ENCODE measurements at places on chromosomes 5 and 9.
A peak's percentile ranks its signal among the peaks of the same experiment; 100 is the strongest.

DNA sequence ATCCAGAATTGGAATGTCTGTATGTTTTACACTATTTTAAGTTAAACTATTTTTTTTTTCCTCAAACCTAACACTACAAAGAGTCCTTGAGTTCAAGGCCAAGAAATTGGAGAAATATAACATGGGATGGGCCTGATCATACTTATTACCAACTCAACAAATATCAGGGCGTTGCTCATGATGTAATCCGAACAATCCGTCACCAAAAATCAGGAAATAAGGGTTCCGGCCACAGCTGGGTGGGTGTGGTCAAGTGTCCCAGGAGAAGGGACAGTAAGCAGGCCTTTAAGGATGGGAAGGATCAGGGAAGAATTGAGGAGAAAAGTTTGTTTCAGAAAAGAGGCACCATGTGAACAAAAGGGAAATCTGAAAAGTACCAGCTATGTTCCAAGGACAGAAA, 29.8 kb downstream of the MED27 start:
- DNase-seq: no peak

DNA sequence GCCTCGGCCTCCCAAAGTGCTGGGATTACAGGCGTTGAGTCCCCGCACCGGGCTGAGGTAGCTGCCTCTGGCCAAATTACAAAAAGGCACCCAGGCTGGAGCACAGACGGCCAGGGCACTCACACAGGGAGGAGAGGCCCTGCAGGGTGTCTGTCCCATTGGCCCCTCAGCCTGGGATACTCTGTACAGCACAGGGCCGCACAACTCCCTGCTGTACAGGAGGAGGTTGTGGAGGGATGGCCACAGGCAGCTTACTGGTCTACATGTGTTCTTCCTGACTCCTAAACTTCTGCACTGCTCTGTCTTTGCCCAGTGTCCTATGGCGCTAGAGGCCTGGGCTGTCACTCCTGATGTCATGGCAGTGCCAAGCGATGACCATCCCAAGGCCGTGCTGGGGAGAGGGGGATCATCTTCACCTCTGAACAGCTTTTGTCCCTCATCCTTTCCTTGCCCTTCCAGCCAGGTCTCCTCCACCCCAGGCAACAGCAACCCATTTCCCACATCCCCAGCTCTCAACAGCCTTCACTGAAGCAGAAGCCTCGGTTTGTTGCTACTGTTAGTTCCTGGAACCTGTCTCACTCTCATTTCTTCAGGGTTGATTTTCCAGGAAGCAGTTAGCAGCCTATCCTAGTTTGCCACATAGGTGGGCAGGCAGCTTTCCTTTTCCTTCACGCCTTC, 1.8 kb upstream of the CNOT6 start:
- DNase-seq: no peak

DNA sequence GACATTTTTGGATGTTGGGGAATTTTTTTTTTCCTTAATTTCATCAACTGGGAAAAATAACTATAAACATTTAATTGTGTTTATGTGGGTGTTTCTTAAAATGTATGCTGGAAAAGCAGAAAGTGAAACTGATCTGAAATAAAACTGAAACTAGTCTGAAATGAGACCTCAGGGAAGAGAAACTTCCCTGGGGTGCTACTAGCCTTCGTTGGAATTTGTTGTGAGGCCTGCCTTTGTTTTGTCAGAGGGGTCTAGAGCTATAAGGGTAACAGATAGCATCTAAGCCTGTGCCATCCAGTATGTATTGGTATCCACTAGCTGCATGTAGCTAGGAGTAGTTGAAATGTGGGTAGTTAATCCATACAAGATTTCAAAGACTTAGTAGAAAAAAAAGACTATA, 10.4 kb downstream of the ZNF618 start:
- no peak for DNase-seq

GRCh38 chr5:37111426-37112382, 137.5 kb downstream of the CPLANE1 start:
- no peak for DNase-seq

- DNase-seq: no peak
These were observed 114.9 kb downstream of the PDZD2 start for GRCh38 chr5:31753700-31754357.

DNA sequence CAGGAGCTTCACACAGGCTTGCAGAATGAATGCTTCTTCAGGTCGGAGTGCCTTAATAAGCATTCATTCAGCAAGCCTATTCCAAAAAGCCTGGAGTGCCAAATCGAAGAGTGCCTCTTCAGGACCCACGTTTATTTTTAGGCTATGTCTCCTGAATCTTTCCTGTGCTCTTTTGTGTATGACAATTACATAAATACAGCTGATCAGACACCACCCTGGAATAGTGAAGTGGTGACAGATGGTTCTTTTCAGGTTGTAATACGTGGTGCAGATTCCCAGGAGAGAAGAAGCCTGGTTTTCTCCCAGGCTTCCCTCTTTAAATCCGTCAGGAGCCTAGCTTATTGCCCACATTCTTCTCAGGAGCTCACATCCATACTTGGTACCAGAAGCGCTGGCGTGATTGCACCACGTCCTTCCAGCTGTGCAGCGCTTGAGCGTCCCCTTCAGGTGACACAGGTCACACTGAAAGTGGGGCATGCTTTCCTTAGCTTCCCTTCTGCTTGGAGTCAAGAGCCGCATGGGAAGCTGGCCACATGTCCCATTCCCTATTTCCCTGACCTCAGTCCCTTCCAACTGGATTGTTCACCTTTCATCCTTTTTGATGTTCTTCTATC, 123.1 kb downstream of the ADCY2 start:
- DNase-seq: no peak

DNA sequence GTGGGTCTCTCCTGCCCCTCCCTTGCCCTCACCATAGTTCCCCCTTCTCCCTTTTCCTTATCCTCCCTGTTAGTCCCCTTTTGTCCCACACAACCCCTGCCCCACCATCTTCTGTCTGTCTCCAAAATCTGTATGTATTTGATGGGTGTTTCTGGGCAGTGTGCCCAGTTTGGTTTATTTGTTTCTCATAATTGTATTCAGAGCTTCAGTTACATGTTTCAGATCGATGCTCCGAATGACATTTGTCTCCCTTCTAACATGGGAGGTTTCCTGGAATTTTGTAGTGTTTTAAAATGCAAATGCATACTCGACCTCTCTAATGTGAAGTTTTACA, 22.2 kb downstream of the FBXL7 start:
- no peak for DNase-seq

DNA sequence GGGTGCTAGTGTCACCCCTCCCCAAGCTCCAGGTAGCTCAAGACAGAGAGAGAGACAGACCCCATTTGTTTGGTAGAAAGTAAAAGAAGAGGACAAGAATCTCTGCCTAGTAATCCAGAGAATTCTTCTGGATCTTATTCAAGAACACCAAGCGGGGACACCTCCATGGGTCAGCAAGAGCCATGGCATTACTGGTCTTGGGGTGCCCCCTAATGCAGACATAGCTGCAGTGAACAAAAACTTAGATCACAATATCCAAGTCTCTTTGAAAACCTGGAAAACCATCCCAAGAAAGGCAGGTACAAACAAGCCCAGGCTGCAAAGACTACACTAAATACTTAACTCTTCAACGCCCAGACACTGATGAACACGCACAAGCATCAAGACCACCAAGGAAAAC, 29.9 kb upstream of the PDE4D start:
- DNase-seq: peak; percentile 1

DNA sequence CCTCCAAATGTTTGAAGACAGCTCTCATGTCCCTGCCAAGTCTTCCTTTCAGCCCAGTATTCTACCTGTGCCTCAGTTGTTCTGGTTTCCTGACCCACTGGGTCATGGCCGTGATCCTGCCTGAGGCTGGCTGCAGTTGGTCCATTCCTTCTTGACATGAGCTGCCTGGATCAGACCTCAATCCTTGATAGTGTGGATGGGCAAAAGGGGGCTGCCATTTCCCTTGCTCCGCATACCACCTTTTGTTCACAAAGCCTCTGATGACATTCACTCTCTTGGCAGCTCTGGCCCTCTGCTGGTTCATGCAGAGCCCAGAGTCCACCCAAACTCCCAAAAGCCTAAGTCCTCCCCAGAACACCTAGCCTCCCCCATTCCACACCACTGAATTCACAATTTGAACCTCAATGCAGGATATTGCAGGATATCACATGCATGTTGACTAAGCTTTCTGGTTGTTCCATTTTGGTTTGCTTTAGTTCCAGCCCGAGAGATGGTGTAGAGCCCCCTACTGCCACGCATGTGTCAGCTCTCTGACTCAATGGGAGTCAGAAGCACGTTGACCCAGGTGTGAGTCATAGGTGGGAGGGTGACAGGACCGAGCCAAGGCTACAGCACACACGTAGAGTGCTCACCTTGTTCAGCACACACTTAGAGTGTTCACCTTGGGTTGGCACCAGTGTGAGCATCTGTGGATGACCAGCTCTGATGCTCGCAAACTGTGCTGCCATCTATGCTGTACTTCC, 137.2 kb downstream of the MTX3 start:
- DNase-seq: no peak

DNA sequence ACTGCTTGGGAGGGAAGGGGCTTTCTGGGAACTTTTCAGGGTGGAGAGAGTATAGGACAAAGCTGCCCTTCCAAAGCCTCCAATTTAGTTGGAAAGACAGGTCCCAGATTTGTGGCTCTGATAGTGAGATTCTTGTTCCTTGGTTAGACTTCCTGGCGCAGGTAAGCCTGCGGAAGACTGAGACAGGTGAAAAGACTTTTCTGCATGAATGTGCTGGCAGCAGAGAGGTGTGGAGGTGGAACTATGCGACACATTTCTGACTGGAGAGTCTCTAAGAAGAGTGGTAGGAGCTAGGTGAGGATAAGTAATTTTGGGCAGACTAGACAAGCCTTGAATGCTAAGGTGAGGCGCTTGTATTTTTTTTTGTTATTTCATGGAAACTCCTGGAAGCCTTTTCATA, 29.9 kb downstream of the NANS start:
- DNase-seq: no peak

GRCh38 chr5:160330212-160330611, 17.8 kb upstream of the CCNJL start:
- DNase-seq: no peak

GRCh38 chr5:150640311-150641005, at the start of gene SYNPO:
Gene SYNPO (plus strand): TSS chr5:150640660. CDS start chr5:150648276, 7,616 bp downstream.
- DNase-seq: no peak

GRCh38 chr5:32538031-32538547, 47.3 kb upstream of the SUB1 start:
- DNase-seq: no peak

- DNase-seq: no peak
These were observed 2.4 kb downstream of the PPARGC1B start for GRCh38 chr5:149732324-149733128.

DNA sequence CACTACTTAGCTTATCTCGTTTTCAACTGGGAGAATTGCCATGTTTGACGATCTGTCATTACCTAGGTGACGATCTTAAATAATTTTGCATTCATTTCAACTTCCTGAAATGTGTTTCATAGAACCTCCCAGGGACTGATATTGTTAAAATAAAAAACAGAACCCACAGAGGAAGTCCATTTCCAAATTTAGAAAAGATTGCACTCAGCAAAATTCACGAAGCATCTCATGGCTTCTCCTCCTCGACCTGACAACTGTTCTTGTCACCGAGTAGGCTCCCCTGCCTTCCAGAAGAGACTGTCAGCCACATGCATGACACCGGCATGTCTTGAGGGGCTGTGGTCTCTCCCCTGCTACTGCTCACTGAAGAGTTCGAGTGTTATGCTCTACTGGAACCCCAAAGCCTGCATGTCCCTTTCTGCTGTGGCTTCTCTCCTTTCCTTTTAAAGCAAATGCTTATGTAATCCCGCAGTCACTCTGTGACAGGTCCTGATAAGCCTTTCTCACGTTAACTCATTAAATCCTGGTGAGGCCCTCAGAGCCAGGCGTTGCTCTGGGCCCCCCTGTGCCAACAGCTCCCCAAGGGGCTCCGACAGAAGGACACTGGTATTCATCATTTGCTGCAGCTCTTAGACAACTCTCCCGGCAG, 26.8 kb upstream of the ANKRD33B start:
- no peak for DNase-seq

- no peak for DNase-seq
These were observed 245.9 kb downstream of the FSTL4 start for GRCh38 chr5:133366438-133366837.

- no peak for DNase-seq
These were observed 80.8 kb downstream of the PDE6A start for GRCh38 chr5:149863830-149864229.

DNA sequence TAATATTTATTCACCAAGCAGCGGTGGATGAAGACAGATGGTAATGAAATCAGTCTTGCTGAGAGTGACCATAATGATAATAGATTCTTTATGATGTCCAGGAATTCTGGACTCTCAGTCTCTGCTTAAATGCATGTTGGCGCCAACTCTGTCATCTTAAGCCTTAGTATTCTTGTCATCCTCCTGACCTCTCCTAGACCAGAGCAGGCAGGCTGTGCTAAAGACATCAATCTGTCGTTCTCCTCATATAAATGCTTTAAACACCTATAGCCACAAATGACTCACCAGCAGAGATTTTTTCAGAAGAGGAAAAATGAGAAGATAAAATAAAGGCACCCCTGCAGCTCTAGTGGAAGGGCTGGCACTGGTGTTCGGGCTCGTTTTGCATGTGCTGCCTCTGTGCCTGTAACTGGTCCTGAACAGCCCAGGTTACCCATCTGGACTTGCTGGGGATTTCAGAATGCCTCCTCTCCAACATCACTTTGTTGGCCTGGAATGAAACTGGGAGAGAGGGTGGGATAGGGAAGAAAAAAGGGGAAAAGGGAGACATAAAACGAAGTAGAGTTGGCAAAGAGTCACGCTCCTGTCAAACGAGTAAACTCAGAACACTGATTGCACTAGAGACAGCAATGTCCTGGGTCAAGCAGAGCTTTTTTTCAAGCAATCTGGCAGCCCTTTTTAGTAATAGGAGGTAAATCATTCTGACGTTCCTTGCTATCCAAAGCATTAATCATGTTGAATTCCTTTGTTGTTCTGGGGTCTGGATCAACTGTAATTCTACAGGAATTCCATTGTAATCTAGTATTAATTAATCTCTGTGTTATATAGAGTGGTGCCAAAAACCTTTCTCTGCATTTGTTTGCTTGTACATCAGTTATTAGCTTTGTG, 195.5 kb upstream of the CLINT1 start:
- DNase-seq: no peak

DNA sequence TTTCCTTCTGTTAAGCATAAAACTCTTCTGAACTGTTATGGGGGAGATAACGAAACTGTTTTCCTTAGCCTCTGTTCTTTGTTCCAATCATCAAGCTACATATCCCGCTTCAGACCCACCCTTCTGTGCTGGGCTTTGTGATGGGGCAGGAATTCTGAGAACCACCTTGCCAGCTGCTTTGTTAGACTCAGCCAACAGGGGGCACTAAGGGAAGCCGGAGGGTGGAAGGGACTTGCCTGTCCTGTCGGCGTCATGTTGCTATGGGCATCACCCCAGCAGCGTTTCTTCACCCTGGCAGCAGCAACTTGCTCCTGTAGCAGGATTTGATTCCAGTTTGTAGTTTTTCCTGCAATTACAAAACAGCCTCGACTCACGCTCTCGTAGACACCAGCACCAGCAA, 169.1 kb downstream of the CAAP1 start:
- no peak for DNase-seq

GRCh38 chr9:127858041-127858512, 3.6 kb upstream of the ENG start:
- DNase-seq: no peak

DNA sequence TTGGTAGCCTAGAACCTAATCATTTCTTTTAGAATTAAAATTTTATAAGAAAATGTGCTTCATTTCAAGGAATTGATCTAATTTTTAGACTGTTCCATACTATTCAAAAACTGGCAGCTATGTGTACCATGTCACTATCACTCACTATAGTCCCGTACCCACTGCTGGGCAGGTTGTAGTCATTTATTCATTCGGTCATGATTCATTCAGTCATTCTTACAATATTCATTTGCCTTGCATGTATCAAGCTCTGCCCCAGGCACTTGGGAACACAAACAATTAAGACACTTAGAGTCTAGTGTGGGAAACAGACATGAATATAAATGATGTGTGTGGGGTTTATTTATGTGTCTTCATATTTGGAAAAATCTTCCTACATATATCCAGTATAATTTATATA, 26.4 kb downstream of the TDRD7 start:
- no peak for DNase-seq
